Right hindlimb (tissue), 1 donor: ENCODE measurements at places on chromosomes 7 and 10.

- no peak for DNase-seq
These were observed 312.6 kb downstream of the PTPRN2 start for GRCh38 chr7:158274996-158275395.

DNA sequence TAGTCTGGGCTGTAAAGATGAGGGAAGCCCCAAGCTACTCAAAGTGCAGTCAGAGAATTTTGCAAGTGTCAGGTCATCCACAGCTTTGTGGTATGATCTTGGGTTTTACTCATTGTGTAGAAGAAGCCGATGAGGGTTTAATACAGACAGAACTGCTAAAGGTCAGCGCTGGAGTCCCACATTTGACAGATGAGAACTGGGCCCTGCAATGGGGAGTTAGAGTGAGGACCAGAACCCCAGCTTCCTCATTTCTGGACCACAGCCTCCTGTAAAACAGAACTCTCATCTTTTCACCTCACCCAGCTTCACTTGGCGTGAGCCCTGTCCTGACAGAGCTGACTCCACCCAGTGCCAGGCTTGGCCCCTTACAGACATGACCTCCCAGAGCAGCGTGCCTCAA lies 20.1 kb downstream of the LRRC20 start:
- DNase-seq, result no peak

DNA sequence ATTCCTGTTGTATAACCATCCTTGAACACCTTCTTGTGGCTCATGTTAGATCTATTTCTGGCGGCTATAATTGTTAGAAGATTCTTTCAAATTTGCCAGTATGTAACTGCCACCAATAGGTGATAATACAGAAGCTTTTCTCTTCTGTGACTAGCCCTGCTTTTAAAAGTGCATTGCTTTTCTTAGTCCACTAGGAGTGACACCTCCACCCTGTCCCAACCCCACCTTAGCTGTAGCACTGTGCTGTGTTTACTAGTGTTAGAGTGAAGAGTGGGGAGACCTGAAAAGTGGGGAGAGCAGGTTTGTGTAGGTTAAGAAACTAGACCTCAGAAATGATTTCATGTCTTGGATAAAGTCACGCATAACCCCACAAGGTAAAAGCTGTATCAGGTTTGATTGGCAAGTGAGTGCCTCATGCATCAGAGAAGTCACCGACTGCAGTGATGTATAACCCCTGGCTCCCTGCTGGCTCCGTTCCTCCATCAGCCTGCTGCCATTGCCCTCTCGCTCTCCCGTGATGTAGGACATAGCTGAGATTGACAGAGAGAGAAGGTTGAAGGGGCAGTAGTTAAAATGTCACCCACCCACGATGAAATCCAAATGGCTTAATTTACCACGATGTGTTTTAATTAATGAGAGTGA lies 12.5 kb downstream of the NPVF start:
- DNase-seq, result no peak

- no peak for DNase-seq
These were observed 51.1 kb downstream of the CAMK1D start for GRCh38 chr10:12400266-12400931.

DNA sequence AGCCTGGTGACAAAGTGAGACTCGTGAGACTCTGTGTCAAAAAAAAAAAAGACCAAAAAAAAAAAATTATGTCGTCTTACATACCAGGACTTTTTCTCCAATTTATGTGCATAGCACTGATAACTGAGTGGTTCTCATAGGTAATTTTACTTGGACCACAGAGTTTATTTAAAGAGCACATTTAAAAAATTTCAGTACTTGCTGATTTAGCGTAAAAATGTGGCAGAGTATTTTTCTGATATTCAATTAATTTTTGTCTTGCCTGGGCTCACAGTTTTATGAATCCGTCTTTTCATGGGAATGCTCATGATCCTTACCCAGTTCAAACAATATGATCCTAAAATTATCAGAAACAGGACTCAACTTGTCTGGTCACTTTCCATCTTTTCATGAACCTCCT lies 151.0 kb upstream of the ZNF92 start:
- no peak for DNase-seq

DNA sequence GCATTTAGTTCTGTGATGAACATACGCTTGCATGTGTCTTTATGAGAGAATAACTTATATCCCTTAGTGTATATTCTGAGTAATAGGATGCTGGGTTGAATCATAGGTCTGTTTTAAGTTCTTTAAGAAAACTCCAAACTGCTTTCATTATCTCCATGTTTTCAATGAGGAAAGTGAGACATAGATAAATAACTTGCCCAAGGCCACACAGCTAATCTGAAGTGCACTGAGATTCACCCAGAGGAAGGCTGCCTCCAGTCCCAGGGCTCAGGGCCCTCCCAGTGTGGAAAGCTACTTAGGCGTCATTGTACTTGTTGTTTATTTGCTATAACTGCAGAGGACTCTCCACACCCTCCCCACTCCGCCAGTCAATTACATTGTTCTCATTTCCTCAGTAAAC lies 126.7 kb downstream of the INHBA start:
- DNase-seq, result no peak

- no peak for DNase-seq
These were observed 10.6 kb upstream of the SLC18A3 start for GRCh38 chr10:49599546-49599945.
